ENCODE measurements at places on chromosomes 13 and 19. TPM values are rescaled to one million over a fixed set of nuclear protein-coding genes. Genes with fewer than 3 reads are reported as not detected.

GTF3A gene
- total RNA-seq: 102 TPM

ZNF677 gene
- total RNA-seq: not detected

ZNF616 gene
- 1.2 TPM for total RNA-seq

ZNF99 gene
- total RNA-seq: not detected

CYP2A7 gene
- total RNA-seq: not detected

TNFSF9 gene
- 5.7 TPM for total RNA-seq

IGFLR1 gene
- total RNA-seq: 11.8 TPM

ZNF581 gene
- 46.8 TPM for total RNA-seq

CCDC9 gene
- total RNA-seq: 28.3 TPM

AP1M2 gene
- 37.1 TPM for total RNA-seq

LILRB5 gene
- total RNA-seq: not detected

ZNF649 gene
- total RNA-seq: 0.12 TPM

TLE6 gene
- 4.4 TPM for total RNA-seq

FFAR3 gene
- not detected for total RNA-seq

NLRP9 gene
- not detected for total RNA-seq

URAD gene
- total RNA-seq: not detected

ICAM5 gene
- total RNA-seq: 0.82 TPM

ZNF223 gene
- 2.8 TPM for total RNA-seq

SIGLEC12 gene
- total RNA-seq: not detected

ZNF433 gene
- not detected for total RNA-seq

CCDC169 gene
- 0.37 TPM for total RNA-seq

PTPRH gene
- total RNA-seq: 5.8 TPM

GDF15 gene
- 30.4 TPM for total RNA-seq

GPR12 gene
- total RNA-seq: not detected

EBPL gene
- 70.9 TPM for total RNA-seq

ZSCAN4 gene
- not detected for total RNA-seq

KLK12 gene
- not detected for total RNA-seq

HSPB6 gene
- total RNA-seq: 0.33 TPM

ZSCAN1 gene
- total RNA-seq: not detected

NRTN gene
- total RNA-seq: 1.6 TPM

KLK4 gene
- total RNA-seq: 0.41 TPM

C3 gene
- 47.6 TPM for total RNA-seq

ZNF699 gene
- 1.2 TPM for total RNA-seq

SLC10A2 gene
- not detected for total RNA-seq

ETFB gene
- 235 TPM for total RNA-seq

NOTCH3 gene
- total RNA-seq: 8.7 TPM

ZNF888 gene
- total RNA-seq: not detected

TMEM150B gene
- not detected for total RNA-seq

ZNF547 gene
- 3.4 TPM for total RNA-seq

FPR2 gene
- not detected for total RNA-seq

CNN1 gene
- 0.35 TPM for total RNA-seq

PSG6 gene
- total RNA-seq: not detected

DACH1 gene
- not detected for total RNA-seq

TUBB4A gene
- total RNA-seq: 6.5 TPM

SHKBP1 gene
- 154 TPM for total RNA-seq

FGF14 gene
- not detected for total RNA-seq

ONECUT3 gene
- total RNA-seq: not detected

IZUMO1 gene
- not detected for total RNA-seq

SNRNP70 gene
- 401 TPM for total RNA-seq

KLF1 gene
- not detected for total RNA-seq

ANGPTL8 gene
- total RNA-seq: not detected

DACT3 gene
- 0.27 TPM for total RNA-seq

ZNF793 gene
- total RNA-seq: 0.16 TPM

ECSIT gene
- 34.7 TPM for total RNA-seq

NKG7 gene
- total RNA-seq: not detected

RXFP2 gene
- not detected for total RNA-seq

TEX26 gene
- total RNA-seq: not detected

All from A549 treated with ZK216348 at 1 μM for 4 hours (cell line).